ENCODE measurements at places on chromosomes 12 and 14.

DNA sequence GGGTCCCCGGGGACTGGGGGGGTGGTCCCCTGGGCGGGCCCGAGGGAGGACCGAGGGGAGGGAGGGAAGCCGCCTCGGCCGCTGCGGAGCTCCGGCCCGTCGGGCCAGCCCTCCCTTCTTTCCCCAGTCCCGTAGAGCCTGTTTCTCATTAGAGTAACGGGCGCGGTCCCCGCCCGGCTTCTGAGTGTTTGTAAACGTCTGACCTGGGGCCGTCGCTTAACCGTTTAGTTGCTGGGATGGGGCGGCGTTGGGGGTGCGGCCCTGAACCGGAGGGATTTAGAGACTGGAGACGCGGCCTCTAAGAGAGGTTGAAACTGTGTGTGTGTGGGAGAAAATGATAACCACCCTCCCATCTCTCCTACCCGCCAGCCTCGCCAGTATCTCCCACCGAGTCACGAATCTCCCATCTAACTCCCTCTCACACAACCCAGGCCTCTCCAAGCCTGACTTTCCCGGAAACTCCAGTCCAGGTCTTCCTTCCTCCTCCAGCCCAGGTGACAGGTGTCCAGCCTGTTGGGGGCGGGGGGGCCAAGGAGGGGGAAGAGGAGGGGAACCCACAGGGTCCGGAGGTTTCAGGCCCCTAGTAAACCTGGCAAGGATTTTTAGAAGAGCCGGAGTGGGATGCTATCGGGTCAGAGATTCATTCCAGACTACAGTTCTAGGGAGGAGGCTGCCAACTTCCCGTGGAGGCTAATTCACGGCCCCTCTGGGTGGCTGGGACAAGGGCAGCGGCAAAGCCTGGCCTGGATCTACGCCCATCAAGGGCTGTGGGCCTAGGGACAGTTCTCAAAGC, 1.1 kb upstream of the NFATC4 start:
- no peak for DNase-seq

- peak; percentile 17 for DNase-seq
Observed at GRCh38 chr14:50318031-50318626, 6.0 kb downstream of the DMAC2L start.

- peak; percentile 3 for DNase-seq
Observed at GRCh38 chr14:22231018-22231417, 358.0 kb downstream of the DAD1 start.

DNA sequence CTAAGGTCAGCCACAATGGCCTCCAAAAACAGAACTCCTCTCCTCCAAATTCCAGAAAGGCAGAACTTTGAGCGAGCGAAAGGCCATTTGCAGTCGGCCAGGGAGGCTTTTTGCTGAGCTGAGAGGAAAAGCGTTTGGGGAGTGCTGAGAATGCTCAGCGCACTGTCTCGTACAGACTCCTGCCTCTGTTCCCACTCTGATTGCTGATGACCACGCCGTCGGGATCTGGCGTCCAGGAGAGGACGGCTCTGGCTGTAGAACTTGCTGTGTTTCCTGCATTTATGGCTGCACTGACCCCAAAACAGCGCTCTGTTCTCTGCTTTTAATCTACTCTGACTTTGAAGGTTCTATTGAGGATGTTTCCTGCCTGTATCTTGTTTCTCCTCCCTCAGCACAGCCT, 82.4 kb upstream of the WSCD2 start:
- DNase-seq, result no peak

GRCh38 chr14:59543873-59544272, 32.7 kb downstream of the CCDC175 start:
- DNase-seq, result no peak

- DNase-seq, result no peak
Observed at GRCh38 chr12:93442411-93443340, 929 bp upstream of the UBE2N start.

- no peak for DNase-seq
Observed at GRCh38 chr14:99177046-99177655, 94.8 kb downstream of the BCL11B start.

DNA sequence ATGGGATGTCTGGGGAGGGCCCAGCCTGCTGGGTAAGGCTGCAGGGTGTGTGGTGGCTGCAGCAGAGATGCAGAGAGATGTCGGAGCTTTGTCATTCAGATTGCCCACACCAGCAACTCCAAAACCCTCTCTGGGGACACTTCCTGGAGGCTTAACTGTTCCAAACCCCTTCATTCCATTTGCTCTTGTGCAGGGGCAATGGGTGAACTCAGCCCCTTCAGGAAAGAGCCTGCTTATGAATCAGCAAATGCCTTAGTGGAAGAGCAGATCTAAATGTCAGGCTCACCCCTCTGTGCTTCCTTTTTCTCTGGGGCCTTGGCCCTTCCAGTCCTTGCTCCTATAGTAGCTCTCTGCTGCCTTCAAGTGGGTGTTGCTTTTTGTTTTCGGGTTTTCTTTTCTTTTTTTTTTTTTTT, 36.7 kb upstream of the GPATCH2L start:
- no peak for DNase-seq
